Suprapubic skin (tissue), 4 donors: ENCODE measurements at places on chromosomes 11 and 22. TPM values are rescaled to one million over a fixed set of nuclear protein-coding genes. Genes with fewer than 3 reads are reported as not detected.

DNA sequence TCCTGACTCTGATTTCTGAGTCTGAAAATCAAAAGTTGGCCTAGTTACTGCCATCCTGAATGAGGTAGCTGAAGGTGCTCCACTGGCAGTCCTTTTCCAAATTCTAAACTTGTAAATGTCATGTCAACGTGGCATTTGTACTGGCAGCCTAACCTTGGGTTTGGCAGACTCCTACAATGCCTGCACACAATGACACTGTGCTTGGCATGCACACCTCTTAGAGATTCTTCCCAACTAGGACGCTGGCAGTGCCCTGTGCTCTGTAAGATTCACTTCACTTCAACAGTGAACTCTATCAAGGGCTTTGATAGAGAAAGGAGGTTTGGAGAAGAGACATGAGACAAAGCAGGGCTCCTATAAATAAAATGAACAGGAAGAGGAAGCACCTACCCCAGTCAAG lies 21.9 kb upstream of the PPP2R1B start:
- DNase-seq = no peak
- H3K27me3 ChIP-seq = no peaks in the 10 kb centered on the region
- peaks cover under 1% of the 10 kb centered on the region for H3K4me1 ChIP-seq

GRCh38 chr11:7077101-7077500 lies 11.7 kb upstream of the RBMXL2 start:
- H3K36me3 ChIP-seq = no peaks in the 10 kb centered on the region
- no peak overlapping the region for H3K4me3 ChIP-seq
- no peak for DNase-seq

- H3K27ac ChIP-seq = no peak overlapping the region
- H3K36me3 ChIP-seq = no peaks in the 10 kb centered on the region
- no peak for DNase-seq
- no peak overlapping the region for H3K4me3 ChIP-seq
Observed at GRCh38 chr11:64637334-64638017, 46.5 kb downstream of the SLC22A12 start.

DNA sequence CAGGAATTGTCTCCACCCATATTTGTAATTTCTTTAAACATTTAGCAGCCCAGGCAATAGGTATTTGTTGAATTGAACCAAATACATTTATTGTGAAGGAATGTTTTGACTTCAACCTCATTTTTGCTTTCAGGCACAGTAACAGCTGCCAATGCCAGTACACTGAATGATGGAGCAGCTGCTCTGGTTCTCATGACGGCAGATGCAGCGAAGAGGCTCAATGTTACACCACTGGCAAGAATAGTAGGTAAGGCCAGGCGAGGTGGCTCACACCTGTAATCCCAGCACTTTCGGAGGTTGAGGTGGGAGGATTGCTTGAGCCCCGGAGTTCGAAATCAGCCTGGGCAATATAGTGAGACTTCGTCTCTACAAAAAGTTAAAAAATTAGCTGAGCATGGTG lies 20.9 kb downstream of the ACAT1 start:
- peaks cover 87% of the 10 kb centered on the region for H3K36me3 ChIP-seq
- no peak overlapping the region for H3K27ac ChIP-seq
- H3K4me3 ChIP-seq = no peak overlapping the region
- no peak for DNase-seq
- H3K27me3 ChIP-seq = no peaks in the 10 kb centered on the region
- H3K4me1 ChIP-seq = no peaks in the 10 kb centered on the region

DNA sequence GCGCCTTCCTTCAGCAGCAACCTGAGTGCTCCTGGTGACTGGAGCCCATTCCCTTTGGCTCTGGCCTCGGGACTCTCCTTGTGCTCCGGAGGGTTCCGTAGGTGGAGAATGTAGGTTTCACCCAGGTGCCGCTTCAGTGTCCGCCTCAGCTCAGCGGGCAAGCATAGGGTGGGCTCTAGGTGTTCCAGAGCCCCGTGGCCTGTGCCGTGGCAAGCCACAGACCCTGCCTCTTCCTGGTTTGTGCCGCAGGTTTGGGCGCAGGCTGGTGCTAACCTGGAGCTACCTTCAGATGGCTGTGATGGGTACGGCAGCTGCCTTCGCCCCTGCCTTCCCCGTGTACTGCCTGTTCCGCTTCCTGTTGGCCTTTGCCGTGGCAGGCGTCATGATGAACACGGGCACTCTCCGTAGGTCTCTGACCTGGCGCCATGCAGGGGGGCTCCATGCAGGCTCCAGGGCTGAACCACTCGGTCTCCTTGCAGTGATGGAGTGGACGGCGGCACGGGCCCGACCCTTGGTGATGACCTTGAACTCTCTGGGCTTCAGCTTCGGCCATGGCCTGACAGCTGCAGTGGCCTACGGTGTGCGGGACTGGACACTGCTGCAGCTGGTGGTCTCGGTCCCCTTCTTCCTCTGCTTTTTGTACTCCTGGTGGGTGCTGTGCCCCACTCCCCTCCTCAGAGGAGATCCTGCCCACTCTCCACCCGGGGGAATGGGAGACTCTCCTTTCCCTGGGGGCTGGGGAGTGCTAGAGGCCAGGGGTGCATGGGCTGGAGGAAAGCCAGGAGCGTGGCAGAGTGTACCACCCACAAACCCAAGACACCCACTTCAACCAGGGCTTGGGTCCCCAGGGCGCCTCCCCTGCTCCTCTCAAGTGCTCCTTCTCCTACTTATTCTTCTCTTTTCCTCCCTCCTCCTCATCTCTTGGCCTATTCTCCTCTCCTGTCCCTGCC lies 2.4 kb downstream of the SLC22A12 start:
- peaks cover 7% of the 10 kb centered on the region for H3K27me3 ChIP-seq
- no peaks in the 10 kb centered on the region for H3K36me3 ChIP-seq
- no peak for DNase-seq
- no peaks in the 10 kb centered on the region for H3K4me1 ChIP-seq
- H3K27ac ChIP-seq = no peak overlapping the region
- no peak overlapping the region for H3K4me3 ChIP-seq

DNA sequence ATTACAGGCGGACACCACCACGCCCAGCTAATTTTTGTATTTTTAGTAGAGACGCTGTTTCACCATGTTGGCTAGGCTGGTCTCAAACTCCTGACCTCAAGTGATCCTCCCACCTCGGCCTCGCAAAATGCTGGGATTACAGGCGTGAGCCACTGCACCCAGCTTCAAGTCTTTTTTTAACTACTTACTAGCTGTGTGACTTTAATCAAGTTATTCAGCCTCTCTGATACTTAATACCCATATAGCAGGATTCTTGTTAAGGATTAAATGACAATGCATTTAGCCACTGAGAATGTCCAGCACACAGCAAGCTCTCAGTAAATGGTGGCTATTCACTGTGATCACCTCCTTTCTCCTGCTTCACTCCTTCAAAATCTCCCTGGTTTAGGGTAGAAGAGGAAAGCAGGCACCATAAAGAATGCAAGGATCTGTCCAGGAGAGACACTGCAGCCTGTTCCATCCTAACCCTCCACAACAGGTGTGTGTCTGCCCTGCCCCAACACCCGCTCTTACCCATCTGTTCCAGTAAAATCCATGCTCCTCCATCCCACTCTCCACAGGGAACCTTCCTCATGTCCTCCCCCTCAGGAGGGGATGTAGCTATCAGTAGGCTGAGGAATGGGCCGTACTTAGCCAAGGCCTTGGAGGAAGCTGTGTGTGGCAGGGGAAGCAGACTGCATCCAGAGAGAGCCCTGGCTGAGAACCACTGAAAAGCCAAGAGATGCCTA lies 69.3 kb downstream of the MICAL3 start:
- DNase-seq = peak; percentile 44
- no peaks in the 10 kb centered on the region for H3K36me3 ChIP-seq
- H3K4me1 ChIP-seq = peaks cover 17% of the 10 kb centered on the region
- H3K27me3 ChIP-seq = no peaks in the 10 kb centered on the region
- H3K4me3 ChIP-seq = no peak overlapping the region

DNA sequence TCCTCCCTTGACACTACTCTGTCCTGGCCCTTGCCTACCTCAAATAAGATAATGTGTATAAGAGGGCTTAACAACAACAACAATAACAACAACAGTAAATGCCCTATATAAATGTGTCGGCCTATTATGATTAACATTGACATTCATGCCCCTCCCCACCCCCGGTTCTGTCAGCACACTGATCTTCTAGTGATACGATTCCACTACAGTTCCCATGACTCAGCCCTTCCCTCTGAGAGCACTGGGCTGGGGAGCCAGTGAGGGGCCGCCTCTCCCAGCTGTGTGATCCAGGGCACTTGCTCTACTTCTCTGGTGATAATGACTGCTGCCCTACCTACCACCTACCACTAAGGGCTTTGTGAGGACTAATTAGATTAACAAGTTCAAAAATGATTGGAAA lies 92.2 kb upstream of the PHOX2A start:
- H3K4me3 ChIP-seq = no peak overlapping the region
- H3K27ac ChIP-seq = no peak overlapping the region
- DNase-seq = no peak

DNA sequence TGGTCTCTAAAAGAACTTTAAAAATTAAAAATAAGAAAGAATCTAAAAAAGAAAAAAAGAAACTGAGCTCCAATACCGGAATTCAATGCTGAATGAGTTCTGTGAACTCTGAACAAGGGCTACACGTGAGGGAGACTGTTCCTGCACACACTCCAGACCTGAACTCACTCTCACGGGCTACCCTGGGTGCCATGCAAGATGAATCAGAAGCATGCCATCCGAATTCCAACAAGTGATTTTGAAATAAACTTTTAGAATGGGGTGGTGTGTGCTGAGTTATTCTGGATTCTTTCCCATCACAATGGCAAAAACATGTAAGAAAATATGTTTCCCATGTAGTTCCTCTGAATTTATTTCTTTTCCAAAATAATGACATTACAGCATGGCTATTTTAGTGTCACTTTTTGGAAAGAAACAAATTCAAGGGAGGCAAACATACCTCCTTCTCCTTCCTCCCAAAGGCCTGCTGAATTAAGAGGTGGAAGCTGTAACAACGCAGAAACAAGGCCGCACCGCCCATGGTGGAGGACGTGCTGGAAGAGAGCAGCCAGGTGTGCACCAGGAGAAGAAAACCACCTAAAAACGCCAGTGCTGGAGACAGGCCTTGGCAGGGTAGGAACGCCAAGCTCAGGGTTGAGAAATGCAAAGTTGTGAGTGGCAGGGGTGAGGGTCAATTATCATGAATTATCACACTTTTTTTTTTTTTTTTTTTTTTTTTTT lies 63.2 kb upstream of the ARFGAP3 start:
- peak overlapping the region; percentile 59 for H3K27ac ChIP-seq
- no peaks in the 10 kb centered on the region for H3K27me3 ChIP-seq
- no peak for DNase-seq
- H3K4me3 ChIP-seq = no peak overlapping the region
- peaks cover 66% of the 10 kb centered on the region for H3K4me1 ChIP-seq

DNA sequence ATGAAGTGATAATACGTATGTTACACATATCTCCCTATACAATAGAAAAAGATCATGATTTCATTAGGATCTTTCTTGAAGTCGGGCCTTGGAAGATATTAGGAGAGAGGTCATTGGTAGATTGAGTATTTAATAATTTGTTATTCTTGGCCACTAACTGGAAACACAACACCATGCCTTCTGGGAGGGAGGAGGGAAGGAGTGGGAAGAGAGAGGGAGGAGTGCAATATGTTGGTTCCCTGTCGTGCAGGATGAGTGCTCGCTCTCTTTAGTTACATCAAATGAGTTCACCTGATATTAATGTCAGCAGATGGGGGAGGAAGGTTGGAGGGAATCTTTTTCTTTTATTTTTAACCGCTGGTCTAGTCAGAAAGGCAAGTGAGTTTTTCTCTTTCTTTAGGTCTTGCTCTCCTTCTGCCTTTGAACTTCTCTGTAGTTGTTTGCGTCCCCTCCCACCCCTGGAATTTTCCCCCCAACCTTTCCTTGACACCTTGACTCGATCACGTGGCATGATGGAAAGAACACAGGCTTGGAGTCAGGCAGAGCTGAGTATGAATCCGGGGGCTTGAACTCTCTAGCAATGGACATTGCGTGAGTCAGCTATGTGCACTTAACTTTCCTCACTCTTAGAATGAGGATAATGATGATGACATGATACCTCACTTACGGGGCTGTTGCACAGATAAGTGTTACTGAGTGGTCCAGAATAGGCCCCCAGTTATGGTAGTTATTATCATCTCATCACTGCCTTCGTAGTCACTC lies 6.2 kb downstream of the ADAMTS15 start:
- no peak overlapping the region for H3K27ac ChIP-seq
- peaks cover 10% of the 10 kb centered on the region for H3K27me3 ChIP-seq
- H3K4me3 ChIP-seq = no peak overlapping the region
- peaks cover 35% of the 10 kb centered on the region for H3K4me1 ChIP-seq

DNA sequence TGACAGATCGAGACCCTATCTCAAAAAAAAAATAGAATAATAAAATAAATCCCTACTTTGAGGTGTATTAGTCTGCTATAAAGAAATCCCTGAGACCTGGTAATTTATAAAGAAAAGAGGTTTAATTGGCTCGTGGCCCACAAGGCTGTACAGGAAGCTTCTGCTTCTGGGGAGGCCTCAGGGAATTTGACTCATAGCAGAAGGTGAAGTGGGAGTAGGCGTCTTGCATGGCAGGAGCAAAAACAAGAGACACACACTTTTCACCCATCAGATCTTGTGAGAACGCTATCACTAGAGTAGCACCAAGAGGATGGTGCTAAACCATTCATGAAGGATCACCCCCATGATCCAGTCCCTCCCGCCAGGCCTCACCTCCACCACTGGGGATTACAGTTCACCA lies 29.2 kb downstream of the CDPF1 start:
- H3K4me1 ChIP-seq = no peaks in the 10 kb centered on the region
- no peak for DNase-seq
- H3K27me3 ChIP-seq = no peaks in the 10 kb centered on the region
- H3K27ac ChIP-seq = no peak overlapping the region

GRCh38 chr11:124953753-124954589 lies at the start of gene CCDC15:
Gene CCDC15, plus strand, starts transcription at chr11:124954202. Its CDS starts 531 bp downstream, at chr11:124954733.
- peak within 1 kb of the TSS; percentile 67 for H3K27ac ChIP-seq
- H3K4me1 ChIP-seq = peaks cover 17% of the 10 kb centered on the region
- DNase-seq = peak; percentile 98
- peak within 1 kb of the TSS; percentile 65 for H3K4me3 ChIP-seq
- H3K36me3 ChIP-seq = no peaks in the 10 kb centered on the region

- DNase-seq = no peak
- no peaks in the 10 kb centered on the region for H3K36me3 ChIP-seq
- H3K27ac ChIP-seq = no peak overlapping the region
- no peak overlapping the region for H3K4me3 ChIP-seq
- H3K4me1 ChIP-seq = peaks cover 3% of the 10 kb centered on the region
Observed at GRCh38 chr11:86749376-86749775, 51.0 kb upstream of the PRSS23 start.

- H3K4me1 ChIP-seq = peaks cover 4% of the 10 kb centered on the region
- no peaks in the 10 kb centered on the region for H3K27me3 ChIP-seq
Observed at GRCh38 chr11:120954381-120954780, 69.5 kb upstream of the TBCEL start.

DNA sequence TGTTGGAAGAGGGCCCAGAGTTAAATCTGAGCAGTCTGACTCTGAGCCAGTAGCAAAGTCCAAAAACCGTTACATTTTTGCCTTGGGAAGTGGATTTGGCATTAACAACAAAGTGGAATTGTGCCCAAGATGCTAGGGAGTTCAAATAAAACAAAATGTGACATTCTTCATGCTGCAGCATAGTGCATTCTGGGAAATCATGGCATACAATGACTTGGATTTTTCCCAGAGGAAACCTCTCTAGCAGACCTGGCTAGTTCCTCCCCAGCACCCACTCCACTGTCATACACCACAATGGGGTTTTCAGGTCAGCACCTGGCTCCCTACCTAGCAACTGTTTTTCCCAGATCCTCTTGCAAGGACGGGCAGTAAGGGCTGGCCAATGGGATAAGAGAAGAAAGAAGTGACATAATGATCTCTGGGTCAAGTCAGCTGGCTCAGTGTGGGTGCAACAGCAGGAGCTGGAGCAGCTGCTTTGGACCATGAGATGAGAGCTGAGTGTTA lies 24.8 kb upstream of the CYB5R3 start:
- H3K27ac ChIP-seq = peak overlapping the region; percentile 19
- H3K4me1 ChIP-seq = peaks cover 34% of the 10 kb centered on the region
- DNase-seq = no peak
- no peaks in the 10 kb centered on the region for H3K36me3 ChIP-seq

Gene ROBO4
- total RNA-seq = 18.7 TPM

Gene OR2AG1
- total RNA-seq = not detected

Gene FGF19
- total RNA-seq = not detected

Gene C11orf42
- total RNA-seq = not detected

Gene MOGAT2
- 3.5 TPM for total RNA-seq
